ENCODE measurements at places on chromosomes 6 and 20.
A peak's percentile ranks its signal among the peaks of the same experiment; 100 is the strongest.

DNA sequence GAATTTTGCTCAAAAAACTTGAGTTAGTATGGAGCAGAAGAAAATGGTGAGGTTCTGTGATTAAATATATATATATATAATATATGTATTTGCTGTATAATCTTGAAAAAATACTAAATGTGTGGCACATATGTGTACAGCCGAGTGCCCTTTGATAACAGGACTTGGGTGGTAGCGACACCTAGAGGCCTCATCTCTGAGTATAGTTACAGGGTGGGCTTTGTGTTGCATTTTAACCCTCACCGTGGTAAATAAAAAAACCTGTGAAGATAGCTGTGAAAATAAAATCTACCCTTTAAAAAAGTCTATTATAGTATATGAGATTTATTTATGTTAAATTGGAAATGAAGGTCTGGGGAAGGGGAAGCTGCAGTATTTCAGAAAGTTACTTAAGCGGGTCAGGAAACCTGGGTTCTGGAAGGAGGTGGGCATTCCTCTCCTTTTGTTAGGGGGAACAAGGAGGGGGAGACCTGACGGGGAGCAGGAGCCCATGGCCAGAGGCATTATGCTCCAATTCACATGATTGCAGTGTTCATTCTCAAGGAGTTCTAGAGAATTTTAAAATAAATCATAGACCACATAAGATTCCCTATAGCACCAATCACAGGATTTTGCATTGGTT lies 82.7 kb downstream of the SH3BGRL2 start:
- no peak for DNase-seq

DNA sequence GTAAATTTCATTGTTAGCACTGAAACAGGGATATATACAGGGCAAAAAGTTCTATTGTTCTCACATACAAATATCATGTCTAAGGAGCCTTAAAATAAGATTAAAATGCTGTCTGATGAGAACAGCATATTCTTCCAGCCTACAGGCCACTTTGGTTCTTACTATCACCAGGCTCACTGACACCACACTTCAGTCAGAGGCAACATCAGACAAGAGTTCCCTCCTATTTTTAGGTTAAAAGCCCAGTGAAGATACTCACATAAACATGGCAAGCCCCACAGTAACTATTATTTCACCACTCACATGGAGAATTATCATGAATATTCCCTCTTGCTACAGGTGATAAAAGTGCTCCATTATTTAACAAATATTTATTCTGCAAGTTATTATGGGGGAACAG lies 175.8 kb downstream of the ISM1 start:
- no peak for DNase-seq

DNA sequence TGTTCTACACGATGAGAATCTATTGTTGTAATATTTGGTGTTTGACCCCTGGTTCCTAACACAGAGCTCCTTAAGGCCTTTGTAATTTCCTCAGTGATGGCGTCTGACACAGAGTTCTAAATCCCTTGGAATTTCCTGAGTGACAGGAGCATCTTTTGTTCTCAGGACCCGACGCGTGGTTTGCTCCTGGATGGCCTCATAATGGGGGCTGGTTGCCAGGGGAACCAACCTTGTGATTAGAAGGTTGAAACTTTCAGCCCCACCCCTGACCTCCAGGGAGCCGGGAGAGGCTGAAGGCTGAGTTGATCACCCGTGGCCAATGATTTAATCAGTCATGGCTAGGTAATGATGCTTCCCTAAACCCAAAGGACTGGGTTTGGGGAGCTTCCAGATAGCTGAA lies 20.5 kb upstream of the ZNF133 start:
- no peak for DNase-seq

- no peak for DNase-seq
These were observed 181.4 kb downstream of the MOXD1 start for GRCh38 chr6:132219901-132220300.

DNA sequence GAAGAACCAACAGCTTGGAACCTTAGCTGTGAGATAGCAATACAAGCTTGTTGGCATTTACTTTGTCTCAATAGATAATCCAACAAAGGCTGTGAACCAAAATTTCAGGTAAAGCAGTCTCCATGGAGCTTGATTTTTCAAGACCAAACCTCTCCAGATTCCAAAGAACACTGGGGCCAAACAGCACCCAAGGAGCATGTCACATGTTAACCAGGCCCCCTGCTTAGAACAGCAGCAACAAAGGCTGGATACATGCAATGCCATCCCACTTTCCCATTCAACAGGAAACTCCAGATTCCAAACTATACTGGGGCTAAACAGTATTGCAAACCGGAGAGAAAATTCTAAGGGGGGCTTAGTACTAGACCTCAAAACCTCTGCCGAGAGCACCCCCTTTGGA lies 15.8 kb upstream of the RNASET2 start:
- DNase-seq: no peak

DNA sequence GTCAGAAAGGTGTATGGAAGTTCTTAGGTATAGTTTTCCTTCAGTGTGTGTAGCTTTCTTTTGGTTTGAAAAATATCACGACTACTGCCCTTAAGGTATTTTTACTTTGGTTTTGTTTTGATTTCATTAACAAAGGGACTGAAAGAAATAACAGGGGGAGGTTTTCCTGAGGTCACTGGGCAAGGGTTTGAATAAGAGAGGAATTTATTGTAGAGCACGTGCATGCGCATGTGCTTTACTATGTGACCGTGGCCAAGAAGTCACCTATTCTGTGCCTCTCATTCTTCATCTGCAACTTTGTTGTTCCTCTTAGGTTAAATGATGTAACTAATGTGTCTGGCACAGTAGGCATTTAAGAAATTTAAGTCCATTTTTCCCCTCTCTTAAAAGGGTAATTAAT lies 4.1 kb upstream of the MAN1A1 start:
- no peak for DNase-seq

- no peak for DNase-seq
These were observed 147.9 kb upstream of the PRND start for GRCh38 chr20:4573564-4574355.

DNA sequence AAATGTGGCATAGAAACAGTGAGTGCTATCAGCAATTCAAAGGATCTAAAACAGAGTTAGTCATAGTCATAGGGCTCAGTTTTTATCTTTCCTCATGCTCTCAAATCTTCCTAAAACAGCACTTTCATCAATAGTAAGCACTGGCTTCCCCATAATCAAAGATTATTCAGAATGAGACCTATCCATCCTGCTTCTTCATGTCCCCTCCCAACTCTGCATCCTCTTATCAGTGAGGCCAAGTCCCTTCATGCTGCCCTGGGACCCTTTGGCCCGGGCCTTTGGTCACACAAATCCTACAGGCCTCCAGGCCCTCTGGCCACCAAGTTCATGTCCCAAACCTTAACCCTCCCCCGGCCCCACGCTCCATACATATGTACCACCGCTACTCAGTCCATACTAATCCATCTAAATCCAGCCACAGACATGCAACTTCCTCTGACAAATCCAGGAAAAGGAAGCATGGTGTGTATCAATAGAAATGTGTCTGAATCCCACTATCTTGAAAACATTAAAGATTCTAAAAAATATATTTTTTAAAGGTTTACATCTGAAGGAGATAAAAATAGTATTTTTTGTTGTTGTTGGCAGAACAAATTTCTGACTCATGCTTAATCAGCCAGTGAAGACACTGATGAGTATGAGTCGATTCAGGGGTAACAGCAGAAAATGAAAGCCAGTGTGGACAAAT lies 143.5 kb downstream of the PDE7B start:
- DNase-seq: no peak

DNA sequence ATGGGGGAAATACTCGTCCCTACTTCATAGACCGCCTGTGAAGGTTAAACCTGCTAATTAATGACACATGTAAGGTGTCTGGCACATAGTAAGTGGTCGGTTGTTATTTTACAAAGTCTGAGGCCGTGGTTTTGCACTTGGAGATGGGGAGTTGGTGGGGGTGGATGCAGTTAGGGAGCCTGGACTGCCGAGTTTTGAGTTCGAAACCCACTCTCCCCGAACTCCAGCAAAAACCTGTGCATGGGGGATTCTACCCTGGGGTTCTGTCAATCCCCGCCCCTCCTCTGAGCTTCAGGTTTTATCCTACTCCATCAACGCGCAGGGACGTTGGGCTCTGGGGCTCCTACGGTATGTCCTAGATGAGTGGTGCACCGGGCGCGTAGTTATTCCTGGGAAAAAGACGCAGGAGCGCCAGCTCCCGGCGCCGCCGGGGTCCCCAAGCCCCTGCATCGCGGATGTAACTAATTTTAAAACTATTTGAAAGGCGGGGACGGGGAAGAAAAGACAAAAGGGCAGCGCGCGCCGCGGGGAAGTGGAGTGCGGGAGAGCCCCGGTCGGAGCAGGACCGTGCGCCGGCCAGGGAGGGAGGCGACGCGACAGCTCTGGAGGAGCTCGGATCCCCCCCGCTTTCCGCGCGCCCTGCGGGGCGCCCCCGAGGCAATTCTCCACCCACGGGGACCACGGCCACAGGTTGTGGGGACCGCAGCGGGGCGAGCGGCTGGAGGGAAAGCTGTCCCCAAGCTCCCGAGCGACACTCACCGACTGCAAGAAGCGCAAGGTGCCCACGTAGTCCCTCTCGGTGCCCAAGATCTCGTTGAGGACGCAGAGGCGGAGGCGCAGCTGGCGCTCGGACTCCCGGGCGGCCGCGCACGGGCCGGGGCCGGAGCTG lies 672 bp downstream of the PREX1 start:
- DNase-seq: peak; percentile 83

DNA sequence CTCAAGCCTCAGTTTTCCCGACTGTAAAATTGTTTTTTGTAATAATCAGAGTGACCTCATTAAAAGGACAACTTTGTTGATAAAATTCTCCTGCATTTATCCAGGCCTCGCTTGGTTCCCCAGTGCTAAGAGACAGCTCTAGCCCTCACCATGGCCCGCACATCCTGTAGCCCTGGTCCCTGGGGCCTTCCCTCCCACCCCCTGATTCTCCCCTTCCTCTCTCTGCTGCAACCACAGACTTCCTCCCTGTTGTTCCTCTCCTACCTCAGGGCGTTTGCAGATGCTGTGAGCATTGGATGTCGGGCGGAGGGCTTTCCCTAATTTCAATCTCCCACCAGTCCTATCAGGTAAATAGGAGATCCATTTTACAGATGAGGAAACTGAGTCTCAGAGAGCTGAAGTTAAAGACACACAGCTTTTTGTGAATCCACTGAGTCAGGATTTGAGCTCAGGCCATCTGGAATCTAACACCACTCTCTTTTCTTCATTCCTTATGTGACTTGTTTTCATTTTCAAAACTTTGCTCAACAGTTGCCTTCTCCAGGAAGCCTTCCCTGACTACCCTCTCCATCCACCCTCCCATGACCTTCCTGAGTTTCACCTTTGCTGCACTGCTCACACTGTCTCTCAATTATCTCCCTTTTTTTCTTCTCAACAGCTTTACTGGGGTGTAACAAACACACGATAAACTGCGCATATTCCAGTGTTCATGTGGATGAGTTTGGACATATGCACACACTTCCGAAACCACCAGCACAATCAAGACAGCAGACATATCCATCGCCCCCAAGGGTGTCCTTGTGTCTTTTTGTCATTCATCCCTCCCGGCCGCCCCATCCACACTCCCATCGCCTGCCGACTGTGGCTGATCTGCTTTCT lies 107.1 kb downstream of the CEBPB start:
- DNase-seq: no peak

DNA sequence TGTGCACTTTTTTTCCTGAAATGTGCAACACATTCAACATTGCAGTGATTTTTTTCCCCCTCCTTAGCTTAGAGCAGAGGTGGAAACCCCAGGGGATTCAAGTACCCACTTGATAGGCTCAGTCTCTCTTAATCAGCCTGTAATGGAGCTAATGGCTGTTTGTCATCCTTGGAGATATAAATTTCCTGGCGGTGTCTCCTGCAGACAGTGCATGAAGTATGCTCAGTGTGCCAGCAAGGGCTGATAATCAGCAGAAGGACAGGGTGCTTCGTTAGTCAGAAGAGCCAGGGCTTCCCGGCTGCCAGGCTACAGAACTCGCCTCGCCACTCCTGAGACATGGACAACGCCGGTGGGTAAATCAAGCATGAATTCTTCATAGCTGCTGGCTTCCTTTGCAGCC lies 69.8 kb upstream of the PHACTR2 start:
- DNase-seq: no peak
